ENCODE measurements at places on chromosomes 2 and 18.

- DNase-seq: no peak
These were observed 24.4 kb downstream of the MBP start for GRCh38 chr18:77108001-77108692.

DNA sequence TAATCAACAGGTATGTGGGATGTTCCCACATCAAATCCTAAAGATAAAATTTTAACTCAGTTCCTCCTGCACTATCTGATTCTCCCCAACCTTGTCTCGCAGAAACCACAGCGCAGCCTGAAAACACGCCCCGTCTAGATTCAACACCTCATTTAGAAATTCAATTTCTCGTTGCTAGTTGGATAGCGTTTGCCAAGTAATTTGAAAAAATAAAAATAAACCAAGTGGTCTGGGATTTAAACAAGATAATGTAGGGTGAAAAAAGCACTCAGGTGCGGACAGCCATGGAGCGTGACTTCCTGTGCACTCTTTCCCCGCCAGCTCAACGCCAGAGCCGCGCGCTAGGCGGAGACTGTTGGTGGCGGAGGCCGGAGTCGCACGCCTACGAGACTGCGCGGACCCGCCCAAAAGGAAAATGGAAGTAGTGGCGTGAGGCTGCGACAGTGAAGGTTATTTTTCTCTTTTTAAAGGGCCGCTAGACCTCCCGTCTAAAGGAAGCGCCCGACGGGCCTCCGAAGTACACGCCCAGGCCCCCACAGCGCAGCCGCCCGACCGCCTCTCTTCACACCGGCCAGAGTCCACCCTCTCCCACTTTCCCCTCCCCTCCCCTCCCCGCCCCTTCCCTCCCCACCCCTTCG is 615 bp upstream of the CCNT2 start:
- DNase-seq: peak; percentile 91

DNA sequence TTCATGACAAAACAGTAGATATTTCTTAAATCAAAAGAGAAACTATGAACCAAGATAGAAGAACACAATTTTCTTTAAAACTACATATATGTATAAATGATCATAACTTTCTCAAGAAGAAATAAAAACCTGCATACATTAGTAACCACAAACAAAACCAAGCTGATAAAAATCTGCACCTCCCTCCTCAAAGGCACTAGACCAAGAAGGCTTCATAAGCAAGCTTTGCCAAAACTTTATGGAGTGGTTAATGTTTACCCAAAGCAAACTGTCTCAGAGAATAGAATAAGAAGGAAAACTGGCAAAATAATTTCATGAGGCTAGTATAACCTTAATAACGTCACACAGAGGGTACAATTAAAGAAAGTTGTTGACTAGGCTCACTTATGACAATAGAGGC is 138.3 kb downstream of the ZBTB7C start:
- DNase-seq: no peak

GRCh38 chr2:219515874-219516629 is 1.8 kb downstream of the ASIC4 start:
- DNase-seq: no peak

GRCh38 chr2:101741775-101742520 is 44.4 kb downstream of the MAP4K4 start:
- DNase-seq: no peak

GRCh38 chr18:68178921-68179320 is 536.0 kb downstream of the TMX3 start:
- no peak for DNase-seq

DNA sequence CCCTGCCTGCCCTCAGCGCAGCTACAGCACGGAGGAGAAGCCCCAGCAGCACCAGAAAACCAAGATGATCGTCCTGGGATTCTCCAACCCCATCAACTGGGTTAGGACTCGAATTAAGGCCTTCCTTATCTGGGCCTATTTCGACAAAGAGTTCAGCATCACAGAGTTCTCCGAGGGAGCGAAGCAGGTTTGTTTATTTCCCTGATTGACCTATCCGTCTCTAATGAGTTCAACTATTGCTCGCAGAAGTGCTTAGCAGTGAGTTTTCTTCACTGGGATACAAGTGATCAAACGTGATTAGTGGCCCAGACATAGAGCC is 639 bp downstream of the MAIP1 start:
- DNase-seq: peak; percentile 58

GRCh38 chr18:26717123-26717719 is 148.3 kb downstream of the AQP4 start:
- DNase-seq: no peak

GRCh38 chr18:3055186-3055728 is 42.3 kb upstream of the LPIN2 start:
- DNase-seq: no peak

GRCh38 chr2:112187805-112188596 is 49.8 kb downstream of the FBLN7 start:
- no peak for DNase-seq

DNA sequence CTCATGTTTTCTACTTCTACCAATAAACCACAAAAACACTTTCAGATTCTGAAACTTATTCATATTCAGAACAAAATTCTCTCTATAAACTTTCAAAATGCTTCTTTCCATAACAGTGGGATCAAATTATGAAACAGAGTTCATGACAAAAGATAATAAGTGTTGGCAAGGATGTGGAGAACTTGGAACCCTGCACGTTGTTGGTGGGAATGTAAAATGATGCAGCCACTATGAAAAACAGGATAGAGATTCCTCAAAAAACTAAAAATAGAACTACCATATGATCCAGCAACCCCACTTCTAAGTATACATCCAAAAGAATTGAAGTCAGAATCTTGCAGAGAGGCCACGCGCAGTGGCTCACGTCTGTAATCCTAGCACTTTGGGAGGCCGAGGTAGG is 45.4 kb downstream of the GEMIN6 start:
- no peak for DNase-seq

GRCh38 chr2:46239847-46240181 is 57.4 kb upstream of the EPAS1 start:
- no peak for DNase-seq

GRCh38 chr2:45904267-45904945 is 252.9 kb downstream of the PRKCE start:
- no peak for DNase-seq

GRCh38 chr18:596288-596881 is 403 bp upstream of the CLUL1 start:
- DNase-seq: peak; percentile 44

- DNase-seq: no peak
These were observed 23.9 kb downstream of the RBMS1 start for GRCh38 chr2:160469621-160470204.

- no peak for DNase-seq
These were observed 68.7 kb downstream of the TMEM247 start for GRCh38 chr2:46548103-46548486.

GRCh38 chr2:99777656-99778290 is 288.0 kb upstream of the REV1 start:
- DNase-seq: no peak

- no peak for DNase-seq
These were observed 111.8 kb downstream of the PRKCE start for GRCh38 chr2:45763255-45763654.

DNA sequence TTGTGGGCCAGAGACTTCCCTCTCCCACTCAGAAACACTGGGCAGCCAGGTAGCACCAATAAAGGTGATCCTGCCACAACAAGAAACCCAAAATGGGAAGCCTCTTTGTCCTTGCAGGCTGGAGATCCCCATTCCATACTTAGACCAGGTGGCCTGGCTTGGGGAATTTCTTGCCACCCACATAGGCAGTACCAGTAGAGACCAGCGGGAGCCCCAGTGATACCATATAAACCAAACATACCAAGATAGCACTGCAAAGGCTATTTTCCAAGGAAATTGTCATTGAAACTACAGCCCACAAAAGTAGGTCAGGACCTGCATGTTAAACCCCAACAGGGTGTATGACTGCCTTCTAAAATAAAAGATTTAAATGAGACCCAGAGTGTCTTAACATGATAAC is 171.6 kb downstream of the DIS3L2 start:
- no peak for DNase-seq

GRCh38 chr18:59810183-59810582 is 89.6 kb upstream of the PMAIP1 start:
- no peak for DNase-seq

GRCh38 chr2:60459851-60460250 is 93.6 kb downstream of the BCL11A start:
- no peak for DNase-seq

DNA sequence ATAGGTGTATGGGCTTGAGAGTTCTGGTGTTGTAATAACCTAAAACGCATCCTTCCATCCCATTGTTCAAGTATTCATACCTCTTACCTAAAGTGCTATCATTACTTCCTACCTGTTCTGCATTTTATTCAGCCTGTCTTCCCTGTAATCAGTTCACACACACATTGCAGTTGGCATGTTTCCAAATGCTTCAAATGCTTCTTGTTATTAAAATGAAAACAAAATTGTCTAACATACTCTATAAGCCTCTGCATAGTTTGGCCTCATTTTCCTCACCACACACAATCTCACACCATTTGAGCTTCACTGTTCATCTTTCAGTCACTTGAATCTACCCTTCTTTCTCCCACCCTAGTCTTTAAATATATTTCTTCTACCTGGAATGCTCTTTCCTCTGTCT is 1178.2 kb upstream of the NRXN1 start:
- no peak for DNase-seq

DNA sequence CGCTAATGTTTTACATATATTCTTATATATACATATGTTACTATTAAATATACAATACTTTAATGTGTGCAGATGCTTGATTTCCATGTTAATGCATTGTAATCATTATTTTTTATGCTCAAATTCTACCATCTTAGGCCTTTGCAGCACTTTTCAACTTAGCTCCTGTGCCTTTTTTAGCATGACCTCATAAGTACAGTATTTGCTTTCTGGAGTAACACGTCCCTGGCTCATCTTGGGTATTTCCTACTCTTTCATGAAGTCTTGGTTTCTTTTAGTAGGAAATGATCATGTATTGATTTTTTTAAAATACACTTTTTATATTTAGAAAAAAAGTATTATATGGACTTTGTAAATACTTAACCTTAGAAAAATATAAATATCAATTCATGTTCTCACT is 36.5 kb downstream of the CAB39 start:
- no peak for DNase-seq

- DNase-seq: no peak
These were observed 66.1 kb downstream of the NAPG start for GRCh38 chr18:10591896-10592295.

- DNase-seq: no peak
These were observed 58.9 kb downstream of the BMP10 start for GRCh38 chr2:68812251-68812650.

DNA sequence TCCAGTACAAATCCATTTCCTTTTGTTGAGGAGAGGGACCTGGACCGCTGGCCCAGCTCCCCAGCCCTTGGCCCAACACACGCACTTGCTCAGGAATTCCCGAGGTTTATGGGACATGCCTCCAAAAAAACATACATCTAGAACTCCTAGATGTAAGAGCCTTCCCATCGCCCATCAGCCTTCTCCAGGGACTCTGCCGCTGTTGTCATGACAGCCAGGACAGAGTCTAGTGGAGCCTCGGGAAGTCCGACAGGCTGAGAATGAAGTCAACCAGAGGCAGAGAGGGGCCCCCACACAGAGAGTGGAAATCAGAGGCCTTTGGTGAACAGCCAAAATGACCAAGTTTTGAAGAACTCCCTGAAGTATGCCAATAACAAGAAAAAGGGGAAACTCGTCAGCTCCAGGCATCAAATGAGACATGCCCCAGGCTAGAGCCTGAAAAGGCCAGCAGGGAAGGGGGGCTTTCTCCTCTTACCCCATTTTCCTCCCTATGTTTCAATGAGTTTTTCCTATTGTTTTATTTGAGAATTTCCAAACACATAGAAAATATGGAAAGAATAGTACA is 43.2 kb upstream of the CAB39 start:
- no peak for DNase-seq

GRCh38 chr2:37585982-37586621 is 85.3 kb downstream of the CDC42EP3 start:
- DNase-seq: no peak

DNA sequence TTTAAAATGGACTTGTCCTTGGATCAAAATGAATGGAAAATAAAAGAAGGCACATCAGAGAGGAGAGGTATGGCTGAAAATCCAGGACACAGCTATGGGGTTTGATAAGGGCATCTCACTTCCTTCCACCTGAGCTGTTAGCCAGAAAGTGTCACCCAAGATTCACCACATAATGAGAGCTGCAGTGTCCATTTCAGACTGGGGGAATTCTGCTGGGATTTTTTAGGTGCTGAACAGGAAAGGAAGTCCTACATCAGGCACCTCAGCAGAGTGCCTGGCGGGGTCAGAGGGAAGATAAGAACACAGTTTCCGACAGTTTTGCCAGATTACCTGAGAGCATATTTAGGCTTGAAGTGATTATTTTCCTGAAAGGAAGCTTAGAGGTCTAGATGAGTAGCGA is 187.6 kb upstream of the HNMT start:
- DNase-seq: no peak

DNA sequence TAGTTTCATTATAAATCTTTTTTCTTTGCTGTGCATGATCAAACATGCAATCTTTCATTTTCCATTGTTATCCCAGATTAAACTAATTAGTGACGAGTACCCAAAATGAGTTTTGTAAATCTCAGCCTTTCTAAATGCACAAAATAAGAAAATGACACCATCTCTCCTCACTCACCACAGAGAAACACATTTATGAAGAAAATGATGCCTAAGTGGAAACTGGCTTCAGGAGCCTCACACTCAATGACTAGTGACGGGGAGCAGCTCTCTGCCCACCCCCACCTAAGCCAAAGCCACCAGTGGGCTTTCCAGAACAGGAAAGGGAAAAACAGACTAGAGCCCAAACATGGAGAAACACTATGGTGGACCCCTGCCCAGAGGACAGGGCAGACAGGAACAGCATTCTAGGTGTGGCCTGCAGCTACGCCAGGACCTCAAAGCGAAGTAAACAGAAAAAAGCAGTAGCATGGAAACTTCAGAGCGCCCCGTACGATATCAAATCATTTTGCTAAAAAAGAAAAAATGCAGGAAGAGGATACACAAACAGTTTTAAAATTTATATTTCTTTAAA is 113.5 kb downstream of the RBMS1 start:
- no peak for DNase-seq

GRCh38 chr2:112724591-112725525 is 4.0 kb downstream of the NT5DC4 start:
- no peak for DNase-seq

All from NCI-H748 treated with DMSO at 0.1 percent for 48 hours (cell line).